ENCODE measurements at places on chromosomes 11 and 22.

- DNase-seq: no peak
Measured at GRCh38 chr11:134313821-134314607, 17.8 kb upstream of the GLB1L2 start.

- no peak for DNase-seq
Measured at GRCh38 chr11:134596404-134596803, 184.4 kb upstream of the B3GAT1 start.

DNA sequence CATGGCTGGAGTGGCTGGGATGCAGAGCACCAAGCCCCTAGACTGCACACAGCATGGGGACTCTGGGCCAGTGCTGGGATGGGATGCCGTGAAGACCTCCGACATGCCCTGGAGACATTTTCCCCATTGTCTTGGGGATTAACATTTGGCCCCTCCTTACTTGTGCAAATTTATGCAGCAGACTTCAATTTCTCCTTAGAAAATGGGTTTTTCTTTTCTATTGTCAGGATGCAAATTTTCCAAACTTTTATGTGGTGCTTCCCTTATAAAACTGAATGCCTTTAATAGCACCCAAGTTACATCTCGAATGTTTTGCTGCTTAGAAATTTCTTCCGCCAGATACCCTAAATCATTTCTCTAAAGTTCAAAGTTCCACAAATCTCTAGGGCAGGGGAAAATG, 29.2 kb downstream of the RSF1 start:
- no peak for DNase-seq

- DNase-seq: no peak
Measured at GRCh38 chr11:17353821-17354600, 2.4 kb downstream of the NCR3LG1 start.

DNA sequence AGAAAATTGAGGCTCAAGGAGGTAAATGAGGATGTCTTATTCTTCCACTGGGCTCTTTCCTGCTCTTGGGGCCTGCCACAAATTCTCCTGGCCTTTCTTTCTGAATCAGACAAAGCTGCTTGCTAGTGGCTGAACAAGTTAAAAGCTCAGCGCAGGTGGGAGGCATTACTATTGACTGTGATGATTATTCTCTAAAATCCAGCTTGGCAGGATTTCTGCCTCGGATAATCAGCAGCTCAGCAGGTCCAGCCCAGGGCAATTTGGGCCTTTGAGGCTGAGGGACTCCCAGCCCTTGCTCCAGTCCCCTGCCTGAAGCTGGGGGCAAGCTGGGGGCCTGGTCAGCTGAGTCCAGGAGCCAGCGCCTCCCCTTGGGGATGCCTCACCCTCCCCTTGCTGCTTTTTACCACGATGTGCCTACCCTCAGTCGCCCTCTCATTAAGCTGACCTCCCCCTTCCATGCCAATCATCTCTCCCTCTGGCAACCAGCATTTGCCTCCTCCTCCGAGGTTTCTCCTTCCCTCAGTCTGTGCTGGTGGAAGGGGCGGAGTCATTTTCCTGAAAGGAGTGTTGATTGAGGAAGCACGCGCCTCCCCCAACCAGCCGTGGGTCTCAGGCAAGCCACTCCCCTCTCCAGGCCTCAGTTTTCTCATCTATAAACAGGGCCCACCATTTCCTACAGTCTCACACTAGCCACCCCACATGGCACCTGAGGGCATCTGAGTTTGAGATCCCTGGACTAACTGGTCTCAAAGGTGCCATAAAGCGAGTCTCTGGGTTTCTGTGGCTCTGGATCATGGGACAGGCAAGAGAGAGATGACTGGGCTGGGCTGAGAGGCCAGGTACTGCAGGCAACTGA, 60.6 kb upstream of the PRDM11 start:
- no peak for DNase-seq

DNA sequence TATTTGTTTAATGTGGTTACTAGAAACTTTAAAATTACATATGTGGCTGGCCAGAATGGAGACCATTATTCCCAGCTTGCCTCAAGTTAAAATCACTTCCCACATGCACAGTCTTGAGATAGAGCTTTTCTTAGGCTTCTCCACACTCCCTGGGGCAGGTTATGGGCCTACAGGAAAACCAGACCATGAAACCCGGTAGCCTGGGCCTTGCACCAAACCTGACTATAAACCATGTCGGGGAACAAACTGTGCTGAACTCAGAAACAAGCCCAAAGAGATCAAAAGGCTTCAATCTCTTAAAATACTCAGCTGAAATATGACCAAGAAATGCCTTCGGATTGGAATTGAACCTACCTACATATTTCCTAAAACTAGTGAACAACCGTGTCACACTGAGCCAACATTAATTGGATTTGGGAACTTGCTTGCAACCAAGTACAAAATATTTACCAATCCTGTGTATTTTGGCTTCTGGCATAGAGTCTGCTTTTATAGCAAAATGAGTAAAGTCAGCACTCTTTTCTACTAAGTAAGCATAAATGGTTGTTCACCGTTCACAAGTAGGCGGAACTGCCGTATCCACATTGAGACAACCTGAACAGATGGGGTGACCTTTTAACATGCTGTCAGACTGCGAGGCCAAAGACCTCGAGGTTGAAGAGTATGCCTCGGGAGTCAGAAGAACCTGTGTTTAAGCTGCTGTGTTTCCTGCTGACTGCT, 199.5 kb downstream of the FAM76B start:
- DNase-seq: no peak

GRCh38 chr11:66243782-66244535, 24.5 kb upstream of the RAB1B start:
- no peak for DNase-seq

DNA sequence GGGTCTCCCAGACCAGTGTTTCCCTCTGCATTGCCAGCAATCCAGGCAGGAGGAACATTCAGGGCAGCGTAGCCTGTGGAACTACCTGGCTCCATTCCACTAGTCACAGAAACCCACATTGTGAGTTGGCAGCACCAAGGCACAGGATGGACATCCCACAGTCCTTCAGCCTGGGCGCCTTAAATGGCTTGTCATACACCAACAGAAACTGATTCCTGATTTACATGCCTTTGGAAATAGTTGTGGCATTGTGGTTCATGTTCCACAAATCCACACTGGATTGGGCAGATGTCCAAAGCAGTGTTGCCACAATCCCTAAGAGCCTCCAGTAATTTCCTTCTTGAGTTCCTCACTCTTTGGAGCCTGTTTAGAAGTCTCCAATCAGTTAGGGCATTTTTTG, 225.6 kb downstream of the BLID start:
- DNase-seq: no peak

DNA sequence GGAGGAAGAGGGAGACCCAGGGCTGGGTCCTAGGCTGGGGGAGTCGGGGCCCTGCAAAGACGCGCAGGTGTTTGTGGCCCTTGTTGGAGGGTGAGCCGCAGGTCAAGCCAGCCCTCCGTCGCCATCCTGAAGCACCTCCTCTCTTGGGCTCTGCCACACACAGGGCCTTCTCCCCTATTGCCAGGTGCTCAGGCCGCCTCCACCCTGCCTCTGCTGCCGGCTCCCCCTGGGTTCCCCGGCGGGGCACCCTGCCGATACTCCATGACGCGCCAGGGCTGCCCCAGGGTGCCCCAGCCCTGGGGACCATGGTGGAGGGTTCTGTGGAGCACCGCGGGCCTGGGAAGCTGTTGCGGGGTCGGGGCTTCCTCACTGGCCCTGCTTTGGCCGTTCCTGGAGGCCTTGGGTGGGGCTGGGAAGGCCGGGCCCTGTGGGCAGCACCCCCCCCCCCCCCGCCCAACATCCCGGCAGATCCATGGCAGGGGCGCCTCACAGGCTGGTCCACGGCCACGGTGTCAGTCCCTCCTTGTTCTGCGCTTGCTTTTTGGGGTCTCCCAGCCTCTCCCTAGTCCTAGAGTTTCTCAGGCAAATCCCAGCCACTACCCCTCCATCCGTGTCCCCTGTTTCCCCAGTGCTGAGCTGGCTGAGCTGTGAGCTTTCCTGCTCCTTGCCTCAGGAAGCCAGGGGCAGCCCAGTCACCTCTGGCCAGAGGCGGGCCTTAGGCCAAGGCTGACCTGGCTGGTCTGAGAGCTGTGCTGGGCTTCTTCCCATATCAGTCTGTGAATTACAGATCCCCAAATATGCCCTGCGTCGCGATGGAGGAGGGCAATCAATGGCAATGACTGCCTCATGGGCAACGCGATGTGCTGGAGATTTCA, 2.3 kb upstream of the ADORA2A start:
- no peak for DNase-seq

GRCh38 chr11:33669598-33670249, 30.9 kb downstream of the C11orf91 start:
- DNase-seq: no peak

Measured in esophagus squamous epithelium (tissue), 5 donors.